ENCODE measurements at places on chromosomes 2 and 18. TPM values are rescaled to one million over a fixed set of nuclear protein-coding genes. Genes with fewer than 3 reads are reported as not detected.

The MC5R gene
- not detected for total RNA-seq

The FOXD4L1 gene
- 0.19 TPM for total RNA-seq

The SLC19A3 gene
- total RNA-seq = 14.5 TPM

The PSD4 gene
- total RNA-seq = 53.8 TPM

The SGPP2 gene
- total RNA-seq = 49.9 TPM

The G6PC2 gene
- total RNA-seq = not detected

The GBX2 gene
- total RNA-seq = not detected

The PLGLB2 gene
- 0.57 TPM for total RNA-seq

The POLR1A gene
- 20.2 TPM for total RNA-seq

The AGXT gene
- total RNA-seq = not detected

The GPR35 gene
- 7.5 TPM for total RNA-seq

The CFC1 gene
- total RNA-seq = not detected

Data from suprapubic skin (tissue), 4 donors.